ENCODE measurements at places on chromosomes 1 and 21.

GRCh38 chr1:18032172-18032859, 75.3 kb upstream of the IGSF21 start:
- peak; percentile 90 for DNase-seq

DNA sequence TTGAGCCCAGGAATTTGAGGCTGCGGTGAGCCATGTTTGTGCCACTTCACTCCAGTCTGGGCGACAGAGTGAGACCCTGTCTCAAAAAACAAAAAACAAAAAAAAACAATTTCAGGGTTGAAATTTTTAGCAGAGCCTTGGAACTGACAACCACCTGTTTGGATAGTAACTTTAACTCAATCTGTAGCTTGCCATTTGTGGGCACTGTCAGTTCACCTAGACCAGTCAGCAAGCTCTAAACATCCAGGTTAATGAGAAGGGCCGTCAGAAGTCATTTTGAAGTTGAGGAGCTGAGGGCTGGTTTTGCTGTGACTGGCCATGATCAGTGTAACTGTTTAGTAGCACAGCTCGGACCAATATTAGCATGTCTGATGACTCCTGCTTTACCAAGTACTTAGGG, 8.4 kb downstream of the TRAPPC10 start:
- DNase-seq, result no peak

- no peak for DNase-seq
Observed at GRCh38 chr1:210618369-210618768, 289.7 kb downstream of the HHAT start.

DNA sequence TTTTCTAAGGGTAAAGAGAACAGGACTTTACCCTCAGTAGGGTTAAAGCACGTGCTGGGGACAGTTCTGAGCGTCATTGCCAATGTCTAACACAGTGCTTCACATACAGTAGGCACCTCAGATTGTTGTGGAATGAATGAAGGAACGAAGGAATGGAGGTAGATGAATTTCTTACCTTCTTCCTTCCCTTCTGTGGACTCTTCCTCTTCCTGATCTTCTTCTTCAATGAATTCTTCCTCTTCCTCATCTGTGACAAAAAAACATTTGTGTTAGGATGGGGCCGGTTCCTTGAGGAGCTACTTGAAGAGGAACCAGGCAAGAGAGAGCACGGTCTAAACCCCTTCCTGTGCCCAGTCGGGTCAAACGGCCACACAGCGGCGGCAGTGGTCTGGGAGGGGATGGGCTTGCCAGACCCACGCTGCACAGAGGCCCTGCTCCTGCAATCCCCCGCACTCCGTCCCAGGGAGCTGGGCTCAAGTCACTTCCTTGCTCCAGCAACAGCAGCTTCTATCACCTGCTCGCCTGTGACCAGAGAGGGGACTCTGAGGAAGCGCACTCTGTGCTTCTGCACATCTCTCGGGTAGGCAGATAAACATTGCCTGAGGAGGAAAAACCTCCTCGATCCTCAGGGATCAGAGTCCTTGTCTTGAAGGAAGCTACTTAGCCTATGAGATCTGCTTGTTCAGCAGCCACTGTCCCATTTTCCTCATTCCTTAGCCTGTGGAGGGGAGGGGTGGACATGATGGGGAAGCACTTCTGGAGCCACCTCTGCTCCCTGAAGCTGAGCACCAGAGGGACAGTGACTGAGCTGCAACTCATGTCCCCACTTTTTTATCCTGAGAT, 8.0 kb upstream of the SLC30A2 start:
- no peak for DNase-seq

DNA sequence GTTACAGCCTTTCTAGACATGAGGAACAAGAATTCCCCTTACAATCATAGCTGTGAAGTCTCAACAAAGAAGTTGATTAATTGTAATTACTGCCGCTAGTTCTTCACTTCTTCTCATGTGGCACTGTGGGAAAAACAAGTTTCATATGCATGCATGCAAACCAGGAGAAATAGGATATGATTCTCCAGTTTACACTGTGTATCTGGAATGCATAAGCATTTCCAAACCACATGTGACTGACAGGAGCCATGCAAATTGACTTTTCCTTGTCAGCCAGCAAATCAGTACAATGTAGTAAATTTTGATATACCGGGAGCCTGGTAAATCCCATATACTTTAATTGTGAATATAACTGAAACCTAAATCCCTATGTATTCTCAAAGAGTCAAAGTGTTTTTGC, 279.3 kb downstream of the PAPPA2 start:
- no peak for DNase-seq

GRCh38 chr1:236253918-236254637, 27.7 kb downstream of the ERO1B start:
- no peak for DNase-seq

DNA sequence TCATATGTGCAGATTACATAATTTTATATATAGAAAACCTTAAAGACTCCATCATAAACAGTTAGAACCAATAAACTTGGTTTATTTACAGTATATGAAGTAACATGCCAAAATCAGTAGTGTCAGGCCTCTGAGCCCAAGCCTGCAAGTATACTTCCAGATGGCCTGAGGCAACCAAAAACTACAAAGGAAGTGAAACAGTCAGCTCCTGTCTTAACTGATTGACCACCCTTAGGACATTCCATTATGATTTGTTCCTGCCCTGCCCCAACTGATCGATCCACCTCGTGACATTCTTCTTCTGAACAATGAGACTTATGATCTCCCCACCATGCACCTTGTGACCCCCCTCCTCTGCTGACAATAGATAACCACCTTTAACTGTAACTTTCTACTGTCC, 630.3 kb downstream of the AMY1C start:
- DNase-seq, result no peak

DNA sequence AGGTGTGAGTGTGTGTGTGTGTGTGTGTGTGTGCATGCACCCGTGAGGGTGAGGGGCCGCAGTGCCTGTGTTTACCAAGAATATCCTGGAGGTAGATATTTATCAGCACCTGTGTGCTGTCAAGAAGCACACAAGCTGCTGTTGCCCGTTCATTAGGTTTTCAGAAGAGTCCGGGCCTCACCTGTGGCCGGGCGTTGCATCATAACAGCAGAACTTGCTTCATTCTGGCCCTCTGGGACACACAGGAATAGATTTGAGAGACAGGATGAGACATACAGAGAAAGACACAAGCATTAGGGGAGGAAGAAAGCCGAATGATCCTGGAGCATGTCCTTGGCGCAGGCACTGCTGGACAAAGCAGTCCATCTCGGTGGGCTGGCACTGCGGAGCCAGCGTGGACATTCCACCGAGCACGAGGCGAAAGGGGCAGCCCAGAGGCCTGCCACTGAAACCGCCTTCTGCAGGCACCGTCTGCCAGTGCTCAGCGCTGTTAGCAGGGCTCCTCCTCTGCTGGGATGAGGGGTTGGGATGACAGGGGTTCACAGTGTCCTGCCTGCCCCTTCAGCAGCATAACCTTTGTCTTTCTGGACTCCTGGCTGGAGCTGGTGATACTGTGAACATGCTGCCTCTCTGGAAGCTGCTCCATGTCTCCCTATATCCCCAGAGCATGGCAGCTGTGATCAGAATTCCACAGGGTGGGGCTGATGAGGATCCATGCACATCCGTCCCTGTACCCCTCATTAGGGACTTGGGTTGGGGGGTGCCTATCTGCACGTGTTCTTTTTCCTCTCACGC, 81.1 kb downstream of the PEX14 start:
- peak; percentile 26 for DNase-seq

- no peak for DNase-seq
Observed at GRCh38 chr1:200458780-200459179, 48.9 kb upstream of the ZNF281 start.

DNA sequence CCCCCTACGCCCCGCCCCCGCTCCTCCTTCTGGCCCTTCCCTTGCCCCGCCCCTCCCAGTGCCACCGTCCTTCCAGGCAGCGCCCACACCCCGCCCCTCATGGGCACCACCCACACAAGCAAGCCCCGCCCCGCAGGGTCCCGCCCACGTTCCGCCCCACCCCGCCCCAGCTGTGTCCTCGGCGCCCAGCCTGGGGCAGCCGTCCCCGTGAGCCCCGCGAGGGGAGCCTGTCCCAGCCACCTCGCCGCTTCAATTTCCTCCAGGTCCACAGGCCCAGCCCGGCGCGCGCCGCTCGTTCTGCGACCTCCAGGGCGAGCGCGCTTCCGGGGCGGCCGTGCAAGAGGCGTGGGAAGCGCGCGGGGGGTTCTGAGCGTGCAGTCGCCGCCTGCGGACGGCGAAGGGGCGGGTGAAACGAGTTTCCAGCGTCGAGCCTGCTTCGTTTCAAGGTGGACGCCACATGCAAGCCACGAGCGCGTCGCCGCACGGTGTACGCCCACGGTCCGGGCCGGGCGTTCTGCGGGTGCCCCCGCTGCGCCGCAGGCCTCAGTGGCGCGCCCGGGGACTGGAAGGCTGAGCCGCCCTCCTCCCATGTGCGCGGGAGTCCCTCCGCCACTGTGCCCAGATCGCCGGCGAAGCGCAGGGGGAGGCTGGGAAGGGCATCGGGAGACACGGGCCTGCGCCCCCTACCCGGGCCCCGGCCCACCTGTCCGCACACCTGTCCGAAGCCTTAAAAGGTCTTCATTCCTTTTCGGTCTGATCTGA, 10.8 kb upstream of the FAAP20 start:
- DNase-seq, result peak; percentile 22

DNA sequence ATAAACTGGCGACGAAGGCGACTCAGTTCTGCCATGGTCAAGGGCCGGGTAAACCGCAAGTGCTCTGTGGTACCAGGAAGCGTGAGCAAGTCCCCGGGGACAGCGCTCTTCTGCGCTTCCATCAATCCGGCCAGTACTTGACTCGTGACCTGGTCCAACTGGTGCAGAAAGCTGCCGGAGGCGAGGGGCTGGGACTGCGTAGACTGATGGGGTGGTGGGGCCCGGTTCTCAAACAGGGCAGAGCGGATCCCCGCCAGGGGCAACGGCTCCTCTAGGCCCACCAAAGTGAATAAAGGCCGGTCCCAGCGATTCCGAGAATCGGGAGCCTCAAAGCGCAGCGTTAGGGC, 852 bp downstream of the KTI12 start:
- DNase-seq, result no peak

- no peak for DNase-seq
Observed at GRCh38 chr1:229478852-229479251, 29.3 kb downstream of the NUP133 start.

DNA sequence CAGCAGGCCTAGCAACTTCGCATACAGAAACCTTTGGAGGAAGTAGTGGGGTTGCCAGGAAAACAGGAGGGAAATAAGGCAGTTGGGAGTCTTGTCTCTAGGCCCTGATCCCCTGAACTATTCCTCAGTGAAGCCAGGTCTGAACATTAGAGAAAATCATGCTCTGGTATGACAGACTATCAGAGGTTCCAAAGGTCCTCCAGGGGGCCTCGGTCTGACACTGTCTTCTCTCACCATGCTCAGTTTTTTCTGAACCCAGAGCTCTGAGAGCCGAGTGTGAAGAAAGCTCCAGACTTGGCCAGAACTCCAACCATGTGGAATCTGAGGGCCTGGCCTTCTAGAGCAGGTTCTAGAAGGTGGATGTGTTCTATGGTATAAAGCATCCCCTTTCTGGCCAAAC, 4.0 kb downstream of the TOMM40L start:
- DNase-seq, result no peak

- no peak for DNase-seq
Observed at GRCh38 chr21:46420241-46421190, 38.2 kb upstream of the DIP2A start.

GRCh38 chr1:200294241-200294640, 115.6 kb downstream of the ZNF281 start:
- no peak for DNase-seq

GRCh38 chr1:85142753-85143152, 58.1 kb downstream of the SYDE2 start:
- no peak for DNase-seq

- no peak for DNase-seq
Observed at GRCh38 chr1:201731142-201731541, 97.8 kb upstream of the IPO9 start.

DNA sequence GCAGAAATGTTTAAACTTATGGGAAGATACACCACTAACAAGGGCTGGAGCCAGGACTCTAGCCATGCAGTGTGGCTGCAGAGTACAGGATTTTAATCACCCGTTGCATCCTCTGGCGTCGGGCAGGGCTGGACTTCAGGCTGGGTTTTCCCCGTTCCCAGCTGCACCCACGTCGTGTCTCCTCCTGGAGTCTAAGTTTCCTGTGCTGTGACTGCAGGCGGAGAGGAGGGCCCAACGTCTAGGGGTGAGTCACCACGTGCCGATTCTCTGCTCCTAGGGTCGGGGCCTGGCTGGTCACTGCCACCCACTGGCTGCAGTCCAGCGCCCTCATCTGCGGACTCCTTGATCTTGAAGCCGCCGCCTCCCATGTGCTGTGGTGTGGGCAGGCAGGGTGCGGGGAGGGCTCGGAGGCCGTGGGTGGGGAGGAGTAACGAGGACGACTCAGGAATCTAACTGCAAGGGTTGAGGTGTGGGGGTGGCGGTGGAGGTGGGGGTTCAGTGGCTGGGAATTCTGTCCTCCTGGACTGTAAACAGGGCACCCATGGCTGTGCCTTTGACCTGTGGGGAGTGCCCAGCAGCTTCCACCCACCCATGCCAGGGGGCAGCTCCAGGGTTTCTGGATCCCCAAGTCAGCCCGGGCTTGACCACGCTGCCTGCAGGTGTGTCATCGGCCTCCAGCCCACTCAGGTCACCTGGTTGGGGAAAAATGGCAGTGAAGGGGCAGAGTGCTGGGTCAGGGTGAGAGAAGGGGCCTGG, 77.8 kb downstream of the ALPL start:
- DNase-seq, result no peak
